ENCODE measurements at places on chromosomes 3 and 15.

DNA sequence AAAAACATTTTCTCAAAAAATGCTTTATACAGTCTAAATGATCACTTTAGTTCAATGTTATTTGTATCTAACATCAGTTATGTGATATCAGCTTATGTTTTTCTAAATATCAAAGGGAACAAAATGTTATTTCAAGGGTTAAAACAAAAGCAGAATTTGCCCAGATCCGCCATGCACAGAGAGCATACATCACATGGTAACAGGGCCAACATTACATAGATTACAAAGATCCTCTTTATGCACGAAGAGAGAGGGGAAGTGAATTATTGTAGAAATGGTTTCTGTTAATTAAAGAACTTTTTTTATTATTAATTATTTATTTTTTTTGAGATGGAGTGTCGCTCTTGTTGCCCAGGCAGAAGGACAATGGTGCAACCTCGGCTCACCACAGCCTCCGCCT, 100.8 kb upstream of the MME start:
- DNase-seq, result no peak

DNA sequence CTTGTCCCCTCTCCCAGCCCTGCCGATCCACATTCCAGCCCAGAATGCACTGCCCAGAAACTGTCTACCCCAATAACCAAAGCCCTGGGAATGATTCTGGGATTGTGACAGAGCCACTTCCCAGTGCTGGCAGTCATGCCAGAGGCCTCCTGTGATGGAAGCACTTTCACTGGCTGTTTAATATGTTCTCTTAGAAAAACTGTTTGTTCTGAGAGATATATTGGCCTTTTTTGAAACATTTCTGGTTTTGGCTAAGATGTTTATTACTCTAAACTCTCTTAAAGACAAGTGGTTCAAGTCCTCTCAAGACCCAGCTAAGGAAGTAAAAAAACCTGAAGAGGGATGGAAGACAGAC, 74.0 kb upstream of the HACD2 start:
- DNase-seq, result no peak

DNA sequence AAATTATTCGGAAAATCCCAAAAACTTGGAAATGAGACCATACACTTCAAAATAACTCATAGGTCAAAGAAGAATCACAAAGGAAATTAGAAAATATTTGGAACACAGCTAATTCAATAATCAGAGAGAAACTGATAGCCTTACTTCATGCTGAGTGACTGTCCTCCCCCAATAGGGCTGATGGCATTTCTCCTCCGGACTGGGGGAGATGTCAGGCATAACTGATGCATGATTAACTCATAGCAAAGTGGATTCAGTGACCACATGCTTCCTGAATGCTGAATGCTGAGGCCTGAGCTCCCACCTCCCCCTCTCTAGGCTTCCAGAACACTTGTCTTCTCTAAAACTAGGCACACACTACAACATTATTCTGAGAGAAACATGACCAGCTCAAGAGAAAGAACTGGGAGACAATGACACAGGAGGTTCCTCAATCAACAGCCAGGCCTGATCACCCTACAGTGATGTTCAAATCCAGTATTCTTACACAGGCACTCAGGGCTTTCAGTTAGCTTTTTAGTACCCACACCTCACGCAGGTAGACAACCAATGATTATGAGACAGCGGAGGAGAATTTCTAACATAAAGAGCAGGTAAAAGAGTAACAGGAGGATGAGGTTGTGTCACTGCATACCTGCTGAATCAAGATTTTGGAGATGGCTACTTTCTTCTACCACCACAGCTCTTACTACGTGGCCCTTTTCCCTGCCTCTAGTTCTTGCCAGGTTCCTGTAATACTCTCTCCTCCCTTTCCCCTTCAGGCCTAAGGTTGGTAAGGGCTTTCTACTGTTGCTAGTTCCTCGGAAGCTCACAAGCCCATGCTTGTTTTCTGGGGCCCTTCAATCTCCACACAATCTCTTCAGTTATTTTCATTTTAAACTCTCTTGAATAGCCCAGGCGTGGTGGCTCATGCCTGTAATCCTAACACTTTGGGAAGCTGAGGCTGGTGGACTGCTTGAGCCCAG, 96.1 kb downstream of the FMN1 start:
- DNase-seq, result peak; percentile 69

DNA sequence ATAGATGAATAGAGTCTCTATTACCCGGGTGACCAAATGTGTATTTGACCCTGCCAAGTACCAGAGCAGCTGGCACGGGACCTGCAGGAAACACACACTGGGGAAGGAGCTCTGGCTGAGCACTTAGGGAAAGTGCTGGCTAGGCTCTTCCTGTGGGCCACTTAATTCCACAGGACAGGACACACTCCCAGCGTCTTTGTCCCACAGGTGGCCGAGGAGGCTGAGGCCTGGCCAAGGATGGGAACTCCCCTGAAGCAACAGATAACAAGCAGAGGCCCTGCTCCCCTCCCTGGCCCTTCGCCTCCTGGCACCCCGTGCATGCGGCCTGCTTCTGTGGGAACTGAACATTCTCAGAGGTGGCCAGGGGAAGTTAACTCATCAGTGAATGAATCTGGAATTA, 180.8 kb downstream of the ATP10A start:
- DNase-seq, result no peak

DNA sequence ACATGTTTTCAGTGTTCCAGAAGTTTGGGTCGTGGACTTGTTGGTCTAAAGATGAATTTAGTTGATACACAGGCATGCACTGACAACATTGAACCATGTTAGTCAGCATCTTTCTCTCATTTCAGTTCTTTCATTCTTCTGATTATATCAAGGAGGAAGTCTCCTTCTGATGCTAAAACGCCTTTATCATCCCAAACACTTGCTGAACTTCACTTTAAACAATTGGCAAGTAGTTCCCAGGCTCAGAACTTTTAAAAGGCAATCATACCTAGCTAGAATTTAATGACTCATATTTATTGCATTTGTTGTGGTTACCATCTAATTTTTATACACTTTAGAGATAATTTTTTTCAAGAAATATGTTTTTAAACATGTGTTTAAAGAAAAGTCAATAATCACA, 15.9 kb downstream of the LMCD1 start:
- DNase-seq, result no peak

GRCh38 chr3:13014755-13015285, 58.4 kb downstream of the IQSEC1 start:
- no peak for DNase-seq

- peak; percentile 0 for DNase-seq
These were observed 415.8 kb upstream of the GOLIM4 start for GRCh38 chr3:168511428-168512014.

GRCh38 chr3:42226470-42227425, 39.2 kb downstream of the CCK start:
- DNase-seq, result no peak

DNA sequence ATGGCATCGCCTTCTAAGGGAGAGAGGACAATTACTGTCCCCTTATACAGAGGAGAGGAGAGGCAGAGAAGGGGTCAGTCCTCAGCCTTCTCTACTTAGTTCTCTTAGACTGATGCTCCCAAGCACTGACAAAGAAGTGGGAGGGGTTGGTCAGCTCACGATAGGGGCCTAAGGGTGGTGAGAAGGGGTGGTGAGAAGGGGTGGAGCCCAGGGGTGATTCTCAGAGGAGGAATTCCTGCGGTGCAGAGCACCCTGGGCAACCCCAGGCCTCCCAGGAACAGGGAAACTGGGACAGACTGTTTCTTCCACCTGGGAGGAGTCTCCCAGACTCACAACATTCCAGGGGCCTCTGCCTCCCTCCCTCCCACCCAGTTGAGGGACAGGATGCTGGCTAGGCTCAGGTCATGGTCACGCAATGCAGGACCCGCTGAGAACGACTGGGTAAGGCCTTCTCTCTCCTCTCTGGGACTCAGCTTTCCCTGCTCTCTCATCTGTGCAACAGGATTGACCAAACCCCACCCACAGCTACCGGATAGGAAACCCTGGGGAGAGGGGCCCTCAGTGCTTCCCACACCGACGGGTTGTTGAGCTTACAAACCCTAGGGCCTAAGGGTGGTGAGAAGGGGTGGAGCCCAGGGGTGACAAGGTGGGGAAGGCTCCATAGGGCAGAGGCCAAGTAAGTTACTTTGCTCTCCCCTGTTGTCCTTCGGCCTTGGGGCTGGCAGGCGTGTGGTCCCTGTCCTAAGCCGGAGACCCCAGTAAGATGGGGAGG, 1.5 kb downstream of the TPRA1 start:
- DNase-seq, result peak; percentile 89

- DNase-seq, result no peak
These were observed 553.4 kb downstream of the OCA2 start for GRCh38 chr15:27545494-27546255.

- no peak for DNase-seq
These were observed 18.2 kb downstream of the FOXB1 start for GRCh38 chr15:60022379-60022741.

GRCh38 chr3:22671848-22672247, 531.3 kb upstream of the UBE2E2 start:
- no peak for DNase-seq

DNA sequence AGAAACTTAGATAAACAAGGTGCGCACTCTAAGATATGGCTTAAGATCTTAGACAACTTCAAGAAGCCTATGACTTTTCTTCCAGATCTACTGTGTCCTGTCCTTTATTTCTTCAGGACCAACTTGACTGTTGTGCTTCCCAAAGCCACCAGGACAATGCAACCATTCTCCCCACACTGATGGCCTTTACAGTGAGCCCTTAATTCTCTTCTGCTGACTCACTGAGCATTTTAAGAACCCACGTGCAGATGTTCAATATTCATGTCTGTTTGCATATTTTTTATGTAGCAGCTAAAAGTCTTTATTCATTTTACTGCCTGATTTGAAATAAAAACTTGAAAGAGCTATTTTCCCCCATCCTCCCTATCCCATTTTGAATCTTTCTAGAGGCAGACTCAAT, 103.3 kb upstream of the SLC2A2 start:
- DNase-seq, result peak; percentile 27

GRCh38 chr15:67760901-67761300, 64.4 kb upstream of the SKOR1 start:
- no peak for DNase-seq

DNA sequence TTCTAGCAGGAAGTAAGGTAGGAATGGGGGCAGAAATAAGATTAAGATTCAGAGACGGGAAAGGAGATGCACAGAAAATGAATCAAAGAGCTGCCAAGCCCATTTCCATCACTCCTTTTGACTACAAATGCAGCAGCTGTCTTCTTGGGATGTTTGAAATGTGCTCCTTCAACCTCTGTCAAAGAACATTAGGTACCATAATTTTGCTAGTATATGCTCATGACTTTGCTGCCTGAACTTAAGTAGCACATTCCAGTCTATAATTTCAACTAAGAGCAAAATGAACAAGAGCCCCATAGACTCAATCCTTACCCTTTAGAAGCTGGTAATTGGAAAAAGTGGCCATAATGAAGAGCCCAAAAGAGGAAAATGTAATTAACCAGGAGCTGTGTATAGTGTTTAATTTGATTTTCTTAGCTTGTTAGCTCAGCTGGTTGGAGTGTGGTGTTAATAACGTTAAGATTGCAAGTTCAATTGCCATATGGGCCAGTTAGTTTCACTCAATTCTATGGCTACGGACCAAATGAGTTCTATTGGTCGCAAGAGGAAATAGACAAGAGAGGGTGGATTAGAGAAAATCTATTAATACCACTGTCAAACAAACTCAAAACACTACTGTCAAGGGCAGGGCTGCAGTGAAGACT, 349.9 kb downstream of the ZBBX start:
- no peak for DNase-seq

DNA sequence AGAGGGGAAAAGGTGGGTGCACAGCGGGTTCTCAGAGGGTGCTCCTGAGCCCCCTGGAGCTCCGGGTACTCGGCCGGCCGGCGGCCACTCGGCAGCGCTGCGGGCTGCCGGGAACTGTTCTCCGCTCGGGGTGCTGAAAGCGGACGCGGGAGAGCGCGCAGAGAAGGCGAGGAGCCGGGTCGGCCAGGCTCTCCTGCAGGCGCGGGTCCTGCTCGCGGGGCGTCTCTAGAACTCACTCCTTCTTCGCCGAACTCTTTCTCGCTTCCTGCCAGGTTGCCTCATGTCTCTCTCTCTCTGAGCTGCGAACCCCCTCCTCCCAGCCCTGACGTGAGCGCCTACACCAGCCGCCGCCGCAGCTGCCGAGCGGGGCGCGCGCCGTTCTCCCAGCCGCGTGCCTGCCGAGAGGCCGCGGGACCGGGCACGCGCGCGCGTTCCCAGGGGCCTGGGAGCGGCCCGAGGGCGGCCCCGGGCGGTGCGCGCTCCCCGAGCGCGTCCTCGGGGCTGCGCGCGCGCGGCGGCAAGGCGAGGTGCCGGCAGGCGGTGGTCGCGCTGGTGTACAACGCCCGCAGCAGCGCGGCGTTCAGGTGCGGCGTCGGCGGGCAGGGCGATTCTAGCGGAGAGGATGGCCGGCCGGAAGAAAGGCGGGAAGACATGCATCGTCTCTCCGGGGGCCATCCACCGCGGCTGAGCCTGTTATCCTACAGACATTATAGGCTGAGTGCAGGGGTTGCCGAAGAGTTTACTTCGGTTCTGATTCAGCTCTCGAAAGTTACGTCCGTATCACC, at the start of gene PEX5L:
Gene PEX5L, minus strand, starts transcription at position 267 of the 785 bp plus-strand sequence. CDS start 338 bp downstream, outside the sequence.
- DNase-seq, result peak; percentile 20

GRCh38 chr3:162605651-162606204, 1109.1 kb downstream of the OTOL1 start:
- DNase-seq, result no peak

DNA sequence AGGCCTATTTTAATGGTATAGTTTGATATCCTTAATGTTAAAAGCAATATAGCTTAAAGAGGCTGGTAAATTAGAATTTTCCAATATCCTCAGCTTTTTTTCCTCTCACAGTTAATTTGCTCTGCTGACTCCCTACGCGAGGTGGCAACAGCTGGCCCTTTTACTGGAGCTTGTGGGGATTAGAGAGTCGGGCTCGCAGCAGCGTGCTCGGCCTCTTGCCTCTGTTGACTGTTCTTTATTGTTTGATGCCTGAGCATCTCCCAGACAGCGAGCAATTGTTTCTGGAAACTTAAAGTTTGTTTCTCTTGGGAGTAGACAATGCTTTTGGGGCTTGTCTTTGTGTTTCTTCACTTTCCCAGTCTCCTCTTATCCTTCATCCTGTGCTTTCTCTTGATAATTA, 80.8 kb downstream of the OPA1 start:
- no peak for DNase-seq

- DNase-seq, result no peak
These were observed 64.6 kb upstream of the PRR23C start for GRCh38 chr3:139109271-139109670.

DNA sequence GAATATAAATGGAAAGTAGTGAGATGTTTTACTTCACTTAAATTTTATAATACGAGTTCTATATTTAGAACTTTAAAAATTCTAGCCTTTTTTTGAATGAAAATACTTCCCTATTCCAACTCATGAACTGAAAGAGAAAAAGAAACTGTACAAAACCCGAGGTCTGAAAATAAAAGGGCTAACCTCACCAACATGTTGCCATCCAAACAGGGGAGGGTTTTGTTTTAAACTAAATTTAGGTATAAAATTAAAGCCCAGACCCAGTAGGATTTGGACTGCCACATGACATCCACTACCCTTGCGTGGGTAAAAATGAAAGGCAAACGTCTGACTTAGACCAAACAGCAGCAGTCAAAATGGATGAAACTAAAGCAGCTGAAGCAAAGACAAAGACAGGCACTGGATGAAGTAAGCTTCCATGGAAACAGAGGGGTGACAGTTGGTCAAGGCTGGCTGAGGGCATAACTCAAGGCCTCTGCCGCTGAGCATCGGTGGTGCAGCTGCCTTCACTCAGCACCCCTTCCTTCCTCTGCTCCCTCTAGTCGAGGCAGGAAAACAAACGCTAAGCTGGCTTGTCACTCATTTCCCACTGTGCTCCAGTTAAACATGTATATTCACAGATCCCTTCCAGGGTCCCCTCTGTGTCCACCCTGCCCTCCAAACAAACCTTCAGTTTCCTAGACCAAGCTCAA, 58.1 kb downstream of the TM4SF4 start:
- DNase-seq, result no peak
